NCI-H2029 treated with DMSO at 0.1 percent for 48 hours (cell line): ENCODE measurements at places on chromosomes 3 and 15.

DNA sequence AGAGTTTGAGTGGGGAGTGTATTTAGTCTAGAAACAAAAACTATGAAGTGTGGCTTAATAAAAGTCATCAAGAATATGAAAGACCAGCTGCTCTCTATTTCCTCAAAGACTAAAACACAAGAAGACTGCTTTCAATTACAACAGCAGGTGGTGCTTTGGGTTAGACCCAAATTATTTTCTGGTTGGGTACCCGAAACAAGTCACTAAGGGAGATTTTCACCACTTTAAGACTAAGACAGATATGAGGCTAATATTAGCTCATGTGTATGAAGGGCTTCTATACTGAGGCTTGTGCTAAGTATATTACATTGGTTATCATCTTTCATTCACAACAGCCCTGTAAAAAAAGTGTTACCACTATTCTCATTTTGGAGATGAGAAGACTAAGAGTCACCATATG, 43.1 kb downstream of the COL8A1 start:
- no peak for DNase-seq

- DNase-seq, result no peak
These were observed 15.8 kb downstream of the EFCAB12 start for GRCh38 chr3:129412542-129413198.

- DNase-seq, result no peak
These were observed 2.3 kb downstream of the ITPR1 start for GRCh38 chr3:4495294-4496086.

DNA sequence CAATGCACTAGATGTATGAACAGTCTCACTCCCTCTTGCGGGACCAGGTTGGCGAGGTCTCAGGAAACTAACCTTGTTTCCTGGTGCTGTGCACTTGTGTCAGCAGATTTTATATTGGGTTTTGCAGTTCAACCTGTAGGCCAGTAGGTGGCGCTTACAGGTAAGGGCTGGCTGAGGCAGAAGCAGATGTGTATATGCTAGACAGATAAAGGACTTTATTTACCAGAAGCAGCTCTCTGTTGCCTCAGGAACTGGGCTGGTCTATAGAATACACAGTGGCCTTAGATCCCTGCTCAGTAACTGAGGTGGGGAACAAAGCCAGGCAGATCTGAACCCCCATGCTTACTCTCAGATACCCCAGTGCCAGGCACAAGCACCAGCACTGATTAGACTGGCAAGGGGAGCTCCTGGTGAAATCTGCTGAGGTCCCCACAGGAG, 296.8 kb downstream of the DOCK3 start:
- DNase-seq, result peak; percentile 50

DNA sequence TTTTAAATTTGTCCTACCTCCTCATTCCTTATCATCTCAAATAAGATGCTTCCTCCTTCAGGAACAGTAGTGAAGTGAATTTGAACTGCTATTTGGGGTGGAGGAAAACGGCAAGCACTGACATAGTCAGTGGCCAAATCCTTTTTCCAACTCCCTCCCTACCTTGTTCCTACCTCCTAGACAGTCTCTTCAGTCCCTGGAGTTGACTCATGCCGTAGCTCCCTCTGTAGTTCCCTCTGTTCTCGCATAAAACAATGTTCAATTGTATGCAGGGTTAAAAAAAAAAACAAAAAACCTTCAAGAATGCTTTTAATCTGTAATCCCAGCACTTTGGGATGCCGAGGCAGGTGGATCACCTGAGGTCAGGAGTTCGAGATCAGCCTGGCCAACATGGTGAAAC, 1.4 kb downstream of the UBR1 start:
- DNase-seq, result no peak

- DNase-seq, result no peak
These were observed 300.6 kb downstream of the MECOM start for GRCh38 chr3:169362868-169363267.

GRCh38 chr15:23518104-23518503, 47.4 kb upstream of the MKRN3 start:
- no peak for DNase-seq

DNA sequence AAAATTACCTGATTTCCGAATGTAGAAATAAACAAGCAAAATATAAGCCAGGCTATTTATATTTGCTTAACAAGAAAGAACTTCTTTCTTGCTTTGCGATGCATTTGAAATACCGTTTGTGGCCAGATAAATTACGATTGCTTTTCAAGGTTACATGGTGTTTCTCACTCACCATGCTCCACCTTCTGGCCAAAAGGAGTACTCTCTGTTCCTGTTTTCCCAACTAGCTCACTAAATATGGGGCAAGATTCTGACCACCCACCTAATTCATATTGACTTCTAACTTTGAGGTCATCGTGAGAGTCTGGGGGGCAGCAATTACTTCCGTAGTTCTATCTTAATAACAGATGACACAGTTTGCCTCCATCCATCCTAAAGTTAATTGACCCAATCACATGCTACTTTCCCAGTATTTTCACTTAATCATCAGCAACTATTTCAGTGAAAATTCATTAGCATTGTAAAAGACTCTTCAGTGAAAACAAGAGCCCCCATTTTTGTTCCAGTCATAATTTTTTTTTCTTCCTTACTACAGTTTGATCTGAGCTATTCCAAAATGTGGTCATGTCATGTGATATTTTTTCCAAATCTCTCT, 25.9 kb downstream of the ACP3 start:
- peak; percentile 53 for DNase-seq

GRCh38 chr3:170189398-170190256, 8.1 kb upstream of the PHC3 start:
- DNase-seq, result no peak

GRCh38 chr3:15535732-15536131, 14.2 kb upstream of the COLQ start:
- DNase-seq, result no peak

- DNase-seq, result no peak
These were observed 42.7 kb downstream of the PLCL2 start for GRCh38 chr3:16927485-16927884.

- DNase-seq, result no peak
These were observed 504.2 kb upstream of the PROK2 start for GRCh38 chr3:72288955-72289691.

DNA sequence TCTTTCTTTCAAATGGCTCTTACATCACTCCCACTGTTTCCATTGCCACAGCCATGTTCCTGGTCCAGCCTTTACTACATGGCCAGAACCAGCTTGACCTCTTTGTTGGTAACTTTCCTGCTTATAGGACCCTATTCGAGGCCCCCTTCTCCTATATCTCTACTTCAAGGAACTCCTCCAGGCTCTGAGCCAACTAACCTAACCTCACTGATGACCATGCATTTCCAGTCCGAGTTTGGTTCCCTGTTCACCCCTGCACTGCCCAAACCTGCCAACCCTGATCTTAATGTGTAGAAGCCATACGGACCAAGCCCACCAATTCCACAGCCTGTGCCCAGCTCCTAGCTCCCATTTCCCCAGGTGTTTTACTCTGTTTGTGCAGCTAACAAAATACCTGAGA, 38.4 kb upstream of the TIPARP start:
- DNase-seq, result no peak

- no peak for DNase-seq
These were observed 42.2 kb upstream of the TJP1 start for GRCh38 chr15:29864501-29864900.

- DNase-seq, result no peak
These were observed 11.5 kb downstream of the ITPR1 start for GRCh38 chr3:4504340-4505261.

GRCh38 chr3:17194116-17194515, 309.4 kb downstream of the PLCL2 start:
- no peak for DNase-seq

DNA sequence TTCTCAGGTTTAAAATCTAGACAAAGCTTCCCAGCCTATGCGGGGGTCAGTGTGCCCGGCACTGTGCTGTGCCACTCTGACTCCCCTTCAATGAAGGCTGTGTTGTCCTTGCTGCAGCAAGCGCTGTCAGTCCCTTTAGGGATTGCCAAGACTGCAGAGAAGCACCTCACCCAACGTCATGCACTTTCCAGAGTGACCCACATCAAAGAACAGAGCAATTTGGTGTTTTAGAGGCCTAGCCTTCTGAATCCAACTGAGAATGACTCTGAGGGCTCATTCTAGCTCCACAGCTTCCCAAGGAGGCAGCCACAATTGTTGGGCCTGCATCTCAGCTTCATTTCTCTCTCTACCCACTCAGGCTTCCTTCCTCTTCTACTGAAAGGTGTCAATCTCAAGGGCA, 26.4 kb downstream of the SLC9A9 start:
- DNase-seq, result no peak

- DNase-seq, result no peak
These were observed 330.4 kb upstream of the NDN start for GRCh38 chr15:24017470-24017869.

- DNase-seq, result no peak
These were observed 530.5 kb downstream of the FHIT start for GRCh38 chr3:60720736-60721135.

DNA sequence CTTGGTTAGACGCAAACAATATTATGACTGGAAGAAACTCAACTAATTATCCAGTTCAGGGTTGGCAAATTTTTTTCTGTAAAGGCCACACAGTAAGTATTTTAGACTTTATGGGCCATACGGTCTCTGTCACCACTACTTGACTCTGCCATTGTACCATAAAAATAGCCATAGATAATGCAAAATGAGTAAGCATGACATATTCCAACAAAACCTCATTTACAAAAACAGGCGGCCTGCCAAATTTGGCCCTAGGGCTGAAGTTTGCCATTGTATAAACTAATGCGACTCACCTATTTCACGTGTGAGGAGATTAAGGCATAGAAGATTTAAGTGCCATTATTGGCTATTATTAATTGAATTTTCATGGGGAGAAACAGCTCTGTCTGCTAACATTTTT, 116.8 kb upstream of the CNTN6 start:
- no peak for DNase-seq

- DNase-seq, result no peak
These were observed 12.3 kb upstream of the PGPEP1L start for GRCh38 chr15:99019558-99020540.

GRCh38 chr3:47342151-47342550, 38.7 kb upstream of the PTPN23 start:
- DNase-seq, result no peak

DNA sequence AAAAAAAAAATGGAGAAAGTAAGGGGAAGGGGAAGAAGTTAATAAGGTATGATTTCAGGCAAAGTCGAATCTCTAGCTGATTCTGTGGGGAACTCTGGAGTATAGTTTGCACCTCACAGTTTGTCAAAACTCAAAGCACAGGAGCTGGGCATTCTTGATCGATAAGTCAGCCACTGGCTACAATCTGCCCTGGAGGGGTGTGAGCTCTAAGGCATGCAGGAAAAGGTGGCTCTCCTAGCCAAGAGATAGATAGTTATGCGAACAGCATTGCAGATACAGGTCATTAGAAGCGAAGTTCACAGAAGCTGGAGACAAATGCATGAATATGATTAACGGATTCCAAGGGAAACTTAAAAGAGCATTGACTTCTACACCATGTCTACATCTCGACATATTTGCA, 952.6 kb downstream of the AGBL1 start:
- DNase-seq, result no peak

DNA sequence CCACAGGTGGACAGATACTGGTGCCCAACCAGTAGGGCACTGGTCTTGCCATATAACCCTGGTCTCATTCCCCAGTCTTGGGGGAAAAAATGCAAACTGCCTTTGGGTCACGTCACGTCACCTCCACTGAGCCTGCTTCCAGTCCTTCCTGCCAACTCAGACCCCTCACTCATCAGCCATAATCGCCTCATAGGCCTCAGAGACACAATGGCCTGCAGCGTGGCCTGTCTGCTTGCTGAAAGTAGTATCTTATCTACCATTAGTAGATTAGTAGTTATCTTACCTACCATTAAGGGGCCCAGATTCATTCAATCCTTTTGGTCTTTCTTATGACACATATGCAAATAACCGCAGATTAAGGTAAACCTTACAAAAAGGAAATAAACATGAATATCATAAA, 93.8 kb downstream of the FAM174B start:
- DNase-seq, result no peak

GRCh38 chr3:179446501-179446900, 4.8 kb downstream of the GNB4 start:
- DNase-seq, result no peak

DNA sequence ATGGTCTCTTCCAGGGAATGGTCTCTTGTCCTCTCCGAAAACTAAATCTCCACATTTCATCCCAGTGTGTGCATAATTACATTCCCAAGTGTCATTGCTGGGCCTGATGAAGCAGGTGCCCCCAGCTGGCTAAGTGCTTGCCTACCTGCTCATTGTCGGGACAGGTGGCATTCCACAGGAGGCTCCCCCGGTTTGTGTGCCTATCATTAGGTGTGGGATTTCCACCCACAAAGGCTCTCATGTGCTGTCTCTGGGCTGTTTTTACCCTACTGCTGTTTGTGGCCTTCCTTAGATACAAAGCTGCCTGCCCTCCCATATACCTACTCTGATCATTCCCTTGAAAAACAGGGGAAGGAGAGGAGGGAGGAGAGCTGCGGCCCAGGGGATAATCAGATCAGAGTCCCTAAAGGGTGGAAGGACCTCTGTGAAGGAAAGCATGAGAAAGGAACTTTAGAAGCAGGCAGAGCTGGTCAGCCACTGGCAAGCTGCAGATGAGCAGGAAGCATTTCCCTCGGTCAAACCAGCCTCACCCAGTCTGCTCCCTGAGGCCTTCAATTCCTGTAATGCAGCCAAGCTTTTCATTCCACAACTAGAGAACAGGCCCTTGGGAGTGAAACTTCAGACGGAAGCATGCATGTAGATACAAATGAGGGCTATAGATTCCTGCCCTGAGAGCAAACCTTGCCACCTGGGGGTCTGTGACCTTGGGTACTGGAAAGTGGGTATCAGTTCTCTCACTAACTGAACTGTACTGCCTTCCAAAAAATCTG, 60.7 kb upstream of the HEG1 start:
- no peak for DNase-seq
